Activated T-helper 1 cell treated with anti-CD3 and anti-CD28 coated beads, Interleukin-2, amount 50 U/mL, for 16 hours (primary cell): ENCODE measurements at places on chromosomes 2 and 18.

- no peak for DNase-seq
Observed at GRCh38 chr2:43238176-43238575, 11.8 kb upstream of the ZFP36L2 start.

DNA sequence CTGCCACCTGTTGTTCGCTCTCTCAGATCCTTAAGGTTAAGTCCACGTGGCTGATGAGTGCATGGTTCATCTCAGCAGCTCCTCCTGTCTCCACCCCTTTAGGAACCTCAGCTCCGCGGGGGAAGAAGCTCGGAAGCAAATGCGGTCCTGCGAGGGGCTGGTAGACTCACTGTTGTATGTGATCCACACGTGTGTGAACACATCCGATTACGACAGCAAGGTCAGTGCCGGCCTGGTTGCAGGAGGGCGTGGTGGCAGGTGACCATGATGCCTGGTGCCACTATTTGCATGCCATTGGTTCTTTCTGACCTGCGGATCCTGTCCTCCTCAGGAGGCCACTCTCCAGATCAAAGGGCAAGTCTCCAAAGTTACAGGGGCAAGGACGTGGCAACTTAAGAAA, 133.9 kb upstream of the DAPL1 start:
- no peak for DNase-seq

- DNase-seq, result no peak
Observed at GRCh38 chr2:28471701-28472236, 24.1 kb upstream of the PLB1 start.

GRCh38 chr2:191127235-191127634, 23.6 kb downstream of the STAT4 start:
- DNase-seq, result no peak

GRCh38 chr2:33494155-33494779, 17.8 kb downstream of the RASGRP3 start:
- DNase-seq, result no peak

GRCh38 chr18:60096428-60096827, 196.6 kb downstream of the PMAIP1 start:
- DNase-seq, result no peak

- no peak for DNase-seq
Observed at GRCh38 chr2:231379266-231380215, 16.0 kb upstream of the B3GNT7 start.

DNA sequence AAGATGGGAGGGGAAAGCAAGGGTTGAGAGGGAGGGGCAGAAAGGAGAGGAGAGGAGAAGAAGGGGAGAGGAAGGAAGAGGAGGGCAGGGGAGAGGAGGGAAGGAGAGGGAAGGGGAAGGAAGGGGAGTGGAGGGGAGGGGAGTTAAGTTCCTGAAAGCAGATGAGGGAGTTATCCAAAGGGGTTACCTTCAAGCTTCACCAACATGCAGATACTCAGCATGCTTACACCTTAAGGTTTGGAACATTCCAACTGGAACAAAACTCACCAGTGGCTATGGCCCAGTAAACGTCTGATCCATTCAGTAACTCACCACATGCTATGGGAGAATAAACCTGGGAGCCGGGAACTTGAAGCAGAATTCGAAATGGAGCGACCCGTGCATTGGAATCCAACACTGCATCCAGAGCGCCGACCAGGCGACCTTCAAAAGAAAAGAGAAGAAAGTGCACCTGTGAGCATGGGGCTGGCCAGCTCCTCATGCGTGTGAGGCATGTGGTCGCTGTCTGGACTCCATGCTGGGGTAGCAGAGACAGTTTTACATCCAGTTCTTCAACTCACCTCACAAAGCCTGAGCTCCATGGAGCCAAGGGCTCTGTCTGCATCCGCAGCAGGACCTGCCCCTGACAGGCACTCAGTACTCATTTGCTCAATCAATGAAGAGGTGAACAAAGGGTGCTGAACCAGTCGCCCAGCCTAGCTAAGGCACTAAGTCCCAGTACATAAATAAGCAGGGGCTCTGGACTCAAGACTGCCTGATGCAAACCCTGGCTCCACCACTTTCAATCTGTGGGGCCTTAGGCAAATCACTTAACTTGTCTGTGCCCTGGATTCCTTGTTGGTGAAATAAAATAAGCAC, 61.0 kb downstream of the TBC1D8 start:
- no peak for DNase-seq

GRCh38 chr2:26086155-26086637, 52.3 kb downstream of the RAB10 start:
- DNase-seq, result no peak

- no peak for DNase-seq
Observed at GRCh38 chr2:190854726-190855125, 25.9 kb upstream of the GLS start.

DNA sequence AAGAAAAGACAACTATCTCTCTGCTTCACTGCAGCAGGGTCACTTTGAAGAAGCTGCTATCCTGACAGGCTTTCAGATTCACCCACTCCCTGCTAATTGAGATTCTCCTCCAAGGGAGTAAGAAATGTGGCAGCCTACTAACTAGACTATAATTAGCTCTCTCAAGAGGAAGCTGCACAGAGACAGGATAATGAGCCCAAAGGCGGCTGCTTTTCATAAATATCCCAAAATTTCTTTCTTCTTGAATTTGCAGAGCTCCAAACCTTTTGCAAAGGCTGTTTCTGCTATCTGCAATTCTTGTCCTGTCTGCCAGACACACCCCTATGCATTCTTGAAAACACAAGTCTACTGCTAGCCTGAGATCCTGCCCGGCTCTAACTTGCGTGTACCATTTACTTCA, 54.0 kb upstream of the RNU4ATAC start:
- DNase-seq, result no peak

- DNase-seq, result no peak
Observed at GRCh38 chr2:209431701-209432100, 7.9 kb downstream of the MAP2 start.

GRCh38 chr2:206230060-206230762, 44.3 kb upstream of the ZDBF2 start:
- DNase-seq, result no peak

GRCh38 chr2:3000968-3001367, 376.6 kb downstream of the EIPR1 start:
- DNase-seq, result no peak

- no peak for DNase-seq
Observed at GRCh38 chr18:74935434-74935833, 273.5 kb downstream of the PTGR3 start.

DNA sequence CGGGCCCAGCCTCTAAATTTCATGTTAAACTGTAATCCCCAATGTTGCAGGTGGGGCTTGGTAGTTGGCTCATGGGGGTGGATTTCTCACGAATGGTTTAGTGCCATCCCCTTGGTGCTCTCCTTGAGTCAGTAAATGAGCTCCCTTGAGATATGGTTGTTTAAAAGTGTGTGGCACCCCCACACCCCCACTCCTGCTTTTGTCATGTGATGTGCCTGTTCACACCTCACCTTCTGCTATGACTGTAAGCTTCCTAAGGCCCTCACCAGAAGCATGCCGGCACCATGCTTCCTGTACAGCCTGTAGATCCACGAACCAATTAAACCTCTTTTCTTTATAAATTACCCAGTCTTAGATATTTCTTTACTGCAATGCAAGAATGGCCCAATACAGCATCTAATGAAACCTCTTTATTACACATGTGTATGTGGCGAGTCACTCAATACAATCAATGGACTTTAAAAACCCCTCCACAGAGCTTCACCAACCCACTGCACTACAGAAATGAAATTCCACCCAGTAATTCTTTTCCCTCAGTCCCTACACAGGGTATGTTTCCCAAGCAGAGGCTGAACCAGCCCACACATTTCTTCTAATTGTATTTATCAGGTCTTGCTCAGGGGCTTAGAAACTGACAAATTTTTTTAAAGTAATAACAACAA, 47.3 kb downstream of the WDFY1 start:
- no peak for DNase-seq

GRCh38 chr18:2392446-2392845, 178.9 kb downstream of the METTL4 start:
- DNase-seq, result no peak

DNA sequence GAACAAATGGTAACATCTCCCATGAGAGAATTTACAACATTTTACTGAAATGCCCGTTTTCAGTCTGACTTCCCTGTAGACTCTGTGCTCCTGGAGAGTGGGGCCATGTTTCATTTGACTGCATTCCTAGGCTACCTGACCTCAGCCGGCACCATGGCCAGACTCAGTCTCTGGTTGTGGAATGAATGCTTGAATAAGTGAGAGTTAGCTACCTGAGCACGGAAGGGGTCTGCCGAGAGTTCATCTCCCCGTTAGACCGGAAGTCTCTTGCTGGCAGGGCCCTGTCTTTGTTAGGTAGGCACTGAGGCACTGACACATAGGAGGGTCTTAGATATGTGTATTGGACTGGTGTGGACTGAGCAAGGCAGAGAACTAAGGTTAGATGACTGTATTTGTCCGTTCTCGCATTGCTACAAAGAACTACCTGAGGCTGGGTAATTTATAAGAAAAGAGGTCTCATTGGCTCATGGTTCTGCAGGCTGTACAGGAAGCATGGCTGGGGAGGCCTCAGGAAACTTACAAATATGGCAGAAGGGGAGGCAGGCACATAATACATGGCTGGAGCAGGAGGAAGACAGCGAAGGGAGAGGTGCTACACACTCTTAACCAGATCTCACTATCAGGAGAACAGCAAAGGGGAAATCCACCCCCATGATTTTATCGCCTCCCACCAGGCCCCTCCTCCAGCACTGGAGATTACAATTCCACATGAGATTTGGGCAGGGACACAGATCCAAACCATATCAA, 271.2 kb downstream of the GLI2 start:
- DNase-seq, result no peak

DNA sequence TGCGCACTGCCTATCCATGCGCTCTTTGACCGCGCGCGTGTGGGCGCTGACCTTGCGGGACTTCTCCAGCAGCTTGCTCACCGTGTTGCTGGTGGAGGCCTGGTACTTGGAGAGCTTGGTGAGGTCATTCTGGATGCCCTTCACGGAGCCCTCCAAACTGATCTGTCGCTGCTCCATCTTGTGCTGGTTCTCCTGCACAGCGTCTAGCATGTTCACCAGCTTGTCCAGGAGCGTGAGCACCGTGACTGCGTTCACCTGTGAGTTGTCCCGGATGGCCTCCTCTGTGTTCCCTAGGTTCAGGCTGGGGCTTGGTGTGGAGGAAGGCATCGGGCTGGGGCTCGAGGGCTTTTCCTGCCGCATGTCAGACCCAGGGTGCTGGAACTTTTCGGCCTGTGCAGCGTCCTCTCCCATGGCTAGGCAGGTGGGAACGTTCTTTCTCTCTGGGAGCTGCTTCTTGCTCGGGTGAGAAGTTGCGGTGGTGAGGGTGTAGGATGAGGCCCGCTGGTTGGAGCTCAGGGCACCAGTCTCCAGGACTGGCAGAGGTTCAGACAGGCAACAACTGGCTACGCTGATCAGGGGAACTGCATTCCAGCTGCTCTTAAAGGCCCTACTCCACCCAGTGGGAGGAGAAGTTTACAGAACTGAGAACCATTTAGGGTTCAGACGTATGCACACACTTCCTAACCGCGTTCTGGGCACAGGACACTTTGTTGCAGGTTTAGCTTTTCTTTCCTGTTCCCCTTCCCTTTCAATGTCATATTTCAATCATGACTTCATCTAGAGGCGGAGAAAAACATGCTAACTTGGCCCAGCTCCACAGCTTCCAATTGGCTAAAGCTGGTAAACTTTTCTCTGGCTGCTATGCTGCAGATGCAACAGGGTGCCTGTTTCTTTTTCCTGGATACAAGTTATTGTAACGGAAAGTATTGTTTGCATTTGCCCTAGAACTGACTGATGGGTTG, at the start of gene CAVIN2:
Gene CAVIN2 (minus strand): TSS at position 574 of the 962 bp plus-strand sequence. CDS start 163 bp downstream, at position 411.
- DNase-seq, result no peak

GRCh38 chr2:151525821-151526373, 116.2 kb downstream of the RIF1 start:
- DNase-seq, result no peak

GRCh38 chr2:176096243-176096985, 3.2 kb upstream of the HOXD12 start:
- no peak for DNase-seq

DNA sequence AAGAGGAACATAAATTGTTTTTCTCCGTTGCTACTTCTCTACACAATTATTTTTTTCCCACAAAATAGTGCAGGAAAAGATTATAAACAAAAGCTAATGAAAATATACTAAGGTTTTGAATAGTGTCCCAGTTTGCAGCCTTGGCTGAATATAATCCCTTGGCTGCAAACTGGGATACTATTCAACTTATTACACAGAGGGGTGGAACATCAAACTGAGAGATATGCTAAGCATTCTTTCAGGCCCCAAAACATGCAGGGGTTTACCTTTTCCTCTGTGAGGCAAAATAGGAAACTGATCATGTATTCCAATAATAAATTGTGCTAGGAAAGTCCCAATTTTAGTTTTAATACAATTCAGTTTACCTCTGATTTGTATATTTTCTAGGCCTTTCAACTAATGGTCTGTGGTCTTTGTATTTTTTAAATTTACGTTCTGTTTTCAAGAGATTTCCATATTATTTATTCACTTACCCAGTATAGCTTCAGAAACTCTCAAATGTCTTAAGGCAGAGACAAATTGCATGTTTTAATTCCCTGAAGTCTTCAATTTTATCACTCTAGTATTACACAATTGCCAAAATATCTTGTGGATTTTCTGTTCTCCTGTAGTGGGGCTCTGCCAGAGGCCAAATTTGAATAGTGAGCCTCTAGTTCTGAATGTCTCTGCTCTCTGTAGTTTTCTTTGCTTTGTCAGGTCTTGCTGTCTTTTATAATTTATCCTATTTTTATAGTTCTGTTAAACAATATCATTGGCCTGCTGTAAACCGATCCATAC, 63.9 kb downstream of the PPP1R1C start:
- no peak for DNase-seq

GRCh38 chr2:100142393-100142792, at the start of gene AFF3:
TSS of gene AFF3 (minus strand) at chr2:100142590. CDS start at chr2:100104454, 38,136 bp downstream.
- DNase-seq, result no peak

DNA sequence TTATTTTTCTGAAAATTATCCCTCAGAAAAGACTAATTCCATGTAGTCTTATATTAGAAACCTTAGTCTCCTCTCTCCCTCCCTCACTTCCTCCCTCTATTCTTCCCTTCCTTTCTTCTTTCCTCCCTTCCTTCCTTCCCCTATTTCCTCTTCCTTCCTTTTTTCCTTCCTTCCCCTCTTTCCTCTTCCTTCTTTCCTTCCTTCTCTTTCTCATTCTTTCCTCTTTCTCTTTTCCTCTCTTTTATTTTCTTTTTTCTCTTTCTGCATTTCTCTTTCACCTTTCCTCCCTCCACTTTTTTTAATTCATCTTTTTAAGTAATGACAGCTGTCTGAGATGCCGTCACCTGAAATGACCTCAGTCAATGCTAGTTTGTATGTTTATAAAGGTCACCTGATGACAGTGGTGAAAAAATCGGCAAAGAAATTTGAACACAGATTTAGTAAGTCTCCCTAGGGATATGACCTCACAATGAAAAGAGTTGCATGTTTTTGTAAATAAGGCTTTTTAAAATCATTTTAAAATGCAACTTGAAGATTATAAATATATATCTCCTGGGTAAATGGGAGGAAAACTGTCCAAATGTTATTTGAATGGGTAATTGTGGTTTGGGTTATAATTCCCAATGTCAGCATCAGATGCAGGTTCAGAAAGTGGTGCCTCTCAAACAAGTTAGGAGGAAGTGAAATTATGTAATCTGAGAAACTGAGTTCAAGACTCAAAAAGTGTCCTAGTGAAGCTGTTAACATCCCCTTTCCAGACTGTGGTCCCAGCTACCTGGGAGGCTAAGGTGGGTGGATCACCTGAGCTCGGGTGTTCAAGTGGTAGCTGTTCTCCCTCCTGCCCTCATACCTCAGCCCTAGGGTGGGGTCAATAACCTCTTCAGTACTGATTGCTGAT, 90.3 kb upstream of the ST3GAL5 start:
- DNase-seq, result no peak
